ENCODE measurements at places on chromosomes 13 and 19. TPM values are rescaled to one million over a fixed set of nuclear protein-coding genes. Genes with fewer than 3 reads are reported as not detected.

GRCh38 chr13:45101327-45102018, 18.8 kb upstream of the GTF2F2 start:
- no peaks in the 10 kb centered on the region for H3K4me1 ChIP-seq
- no peak overlapping the region for H3K4me3 ChIP-seq
- H3K27ac ChIP-seq, result no peak overlapping the region
- DNase-seq, result no peak
- H3K36me3 ChIP-seq, result no peaks in the 10 kb centered on the region

GRCh38 chr13:99647596-99647985, 146.3 kb downstream of the TM9SF2 start:
- no peaks in the 10 kb centered on the region for H3K4me1 ChIP-seq
- peaks cover 5% of the 10 kb centered on the region for H3K27me3 ChIP-seq
- H3K27ac ChIP-seq, result no peak overlapping the region
- no peaks in the 10 kb centered on the region for H3K36me3 ChIP-seq
- H3K4me3 ChIP-seq, result no peak overlapping the region

The LGALS7 gene
- total RNA-seq, result not detected

DNA sequence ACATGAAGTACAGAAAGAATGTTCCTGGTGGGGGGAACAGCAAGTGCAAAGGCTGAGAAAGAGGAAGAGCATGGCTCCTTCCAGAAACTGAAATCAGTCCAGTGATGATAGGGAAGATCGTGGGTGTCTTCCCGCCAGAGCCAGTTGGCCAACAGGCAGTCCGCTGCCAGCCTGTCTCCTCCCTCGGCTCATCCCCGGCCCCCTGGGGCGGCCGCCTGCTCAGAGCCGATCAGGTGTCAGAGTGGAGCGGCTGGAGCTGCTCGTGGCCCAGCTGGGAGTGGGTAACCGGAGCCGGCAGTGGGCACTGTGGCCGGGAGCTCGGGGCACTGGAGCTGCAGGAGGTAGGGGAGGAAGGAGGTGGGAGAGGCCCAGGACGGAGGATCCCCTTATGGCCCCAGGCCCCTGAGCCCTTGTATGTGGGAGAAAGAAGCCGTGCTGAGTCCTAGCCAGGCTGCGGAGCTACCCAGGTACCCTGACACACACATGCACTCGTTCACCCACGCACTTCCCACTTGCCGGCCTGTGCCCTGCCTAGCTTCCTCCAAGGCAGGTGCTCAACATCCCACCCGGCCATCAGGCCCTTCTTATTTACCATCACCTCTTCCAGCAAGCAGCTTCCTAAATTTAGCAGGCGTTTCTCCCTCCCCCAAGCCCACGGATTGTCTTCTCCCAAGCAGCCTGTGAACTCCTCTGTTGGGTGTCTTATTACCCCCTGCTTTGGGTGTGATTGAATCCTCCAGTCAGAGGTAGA, 1.7 kb downstream of the ANKRD24 start:
- no peak overlapping the region for H3K27ac ChIP-seq
- no peaks in the 10 kb centered on the region for H3K36me3 ChIP-seq
- DNase-seq, result peak; percentile 21
- no peak overlapping the region for H3K4me3 ChIP-seq
- H3K4me1 ChIP-seq, result peaks cover 7% of the 10 kb centered on the region

Measured in GM23248 (cell line).